Suppressor macrophage treated with lipopolysaccharide for 4 hours (primary cell): ENCODE measurements at places on chromosomes 3 and 15.
A peak's percentile ranks its signal among the peaks of the same experiment; 100 is the strongest.

DNA sequence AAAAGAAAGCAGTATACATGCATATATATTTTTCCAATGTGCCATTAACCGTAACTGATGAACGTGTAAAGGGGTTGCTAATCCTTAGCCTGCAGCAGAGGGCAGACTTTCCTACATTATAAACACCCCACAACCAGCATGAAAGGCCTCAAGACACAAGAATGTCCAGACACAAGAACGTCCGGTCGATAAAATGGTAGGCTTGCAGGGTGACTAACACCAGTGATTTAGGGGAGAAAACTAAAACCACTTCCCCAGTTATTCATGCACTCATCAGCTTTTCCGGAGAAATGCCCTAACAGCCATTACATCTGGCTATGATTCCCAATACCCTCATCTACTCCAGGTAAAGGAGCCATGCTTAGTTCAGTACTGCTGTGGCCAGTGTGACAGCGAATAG is 57.4 kb downstream of the LRTM1 start:
- DNase-seq = no peak

GRCh38 chr3:140816372-140817195 is 125.1 kb upstream of the SLC25A36 start:
- peak; percentile 25 for DNase-seq

- DNase-seq = no peak
Observed at GRCh38 chr15:67915461-67916374, 75.9 kb upstream of the RNU6-1 start.

DNA sequence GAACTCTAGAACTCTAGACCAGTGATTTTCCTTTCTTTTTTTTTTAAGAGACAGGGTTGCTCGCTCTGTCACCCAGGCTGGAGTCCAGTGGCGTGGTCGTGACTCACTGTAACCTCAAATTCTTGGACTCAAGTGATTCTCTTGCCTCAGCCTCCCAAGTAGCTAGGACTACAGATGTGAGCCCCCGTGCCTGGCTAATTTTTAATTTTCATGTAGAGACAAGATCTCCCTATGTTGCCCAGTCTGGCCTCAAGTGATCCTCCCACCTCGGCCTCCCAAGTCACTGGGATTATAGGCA is 359.6 kb downstream of the SHQ1 start:
- DNase-seq = peak; percentile 40
